Activated naive CD8-positive, alpha-beta T cell treated with anti-CD3 and anti-CD28 coated beads for 36 hours (primary cell): ENCODE measurements at places on chromosomes 5 and 9. TPM values are rescaled to one million over a fixed set of nuclear protein-coding genes. Genes with fewer than 3 reads are reported as not detected.

Gene FREM1
- not detected for total RNA-seq

GRCh38 chr5:133610489-133611356, 1.6 kb downstream of the FSTL4 start:
- no peak overlapping the region for H3K27ac ChIP-seq
- H3K36me3 ChIP-seq = no peaks in the 10 kb centered on the region
- H3K4me1 ChIP-seq = peaks cover 6% of the 10 kb centered on the region
- peaks cover 73% of the 10 kb centered on the region for H3K27me3 ChIP-seq

- no peak overlapping the region for H3K4me3 ChIP-seq
- H3K36me3 ChIP-seq = no peaks in the 10 kb centered on the region
- no peak overlapping the region for H3K27ac ChIP-seq
- H3K27me3 ChIP-seq = peaks cover 15% of the 10 kb centered on the region
- no peaks in the 10 kb centered on the region for H3K4me1 ChIP-seq
Measured at GRCh38 chr5:61737301-61737963, 405.4 kb downstream of the ZSWIM6 start.

DNA sequence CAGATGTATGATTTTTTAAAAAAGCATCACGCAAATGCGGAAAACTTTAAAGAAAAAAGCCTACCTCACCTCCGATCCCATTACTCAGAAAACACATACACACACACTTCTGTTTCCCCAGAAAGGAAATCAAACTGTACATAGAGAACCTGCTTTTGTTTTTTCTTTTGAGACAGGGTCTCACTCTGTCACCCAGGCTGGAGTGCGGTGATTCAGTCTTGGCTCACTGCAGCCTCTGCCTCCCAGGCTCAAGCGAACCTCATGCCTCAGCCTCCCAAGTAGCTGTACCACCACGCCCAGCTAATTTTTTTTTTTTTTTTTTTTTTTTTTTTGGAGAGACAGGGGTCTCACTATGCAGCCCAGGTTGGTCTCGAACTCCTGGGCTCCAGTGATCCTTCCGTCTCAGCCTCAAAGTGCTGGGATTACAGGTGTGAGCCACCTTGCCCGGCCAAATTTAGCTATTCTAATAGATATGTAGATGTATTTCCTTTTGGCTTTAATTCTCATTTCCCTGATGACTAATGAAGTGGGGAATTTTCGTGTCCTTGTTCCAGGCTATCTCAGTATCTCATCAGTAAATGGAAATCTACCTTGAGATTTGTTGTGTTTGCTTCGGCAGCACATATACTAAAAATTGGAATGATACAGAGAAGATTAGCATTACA, 25.7 kb upstream of the EEIG1 start:
- H3K4me3 ChIP-seq = peak overlapping the region; percentile 59
- peak overlapping the region; percentile 86 for H3K27ac ChIP-seq
- no peaks in the 10 kb centered on the region for H3K27me3 ChIP-seq
- DNase-seq = no peak
- peaks cover 43% of the 10 kb centered on the region for H3K4me1 ChIP-seq

GRCh38 chr5:177232761-177233160, 70.8 kb downstream of the RAB24 start:
- H3K27ac ChIP-seq = no peak overlapping the region
- DNase-seq = no peak
- H3K27me3 ChIP-seq = no peaks in the 10 kb centered on the region
- H3K36me3 ChIP-seq = peaks cover 10% of the 10 kb centered on the region
- H3K4me1 ChIP-seq = peaks cover 15% of the 10 kb centered on the region

GRCh38 chr5:74544811-74545210, 95.7 kb downstream of the ENC1 start:
- DNase-seq = no peak
- H3K36me3 ChIP-seq = no peaks in the 10 kb centered on the region
- H3K27ac ChIP-seq = no peak overlapping the region
- no peaks in the 10 kb centered on the region for H3K4me1 ChIP-seq
- H3K4me3 ChIP-seq = no peak overlapping the region

DNA sequence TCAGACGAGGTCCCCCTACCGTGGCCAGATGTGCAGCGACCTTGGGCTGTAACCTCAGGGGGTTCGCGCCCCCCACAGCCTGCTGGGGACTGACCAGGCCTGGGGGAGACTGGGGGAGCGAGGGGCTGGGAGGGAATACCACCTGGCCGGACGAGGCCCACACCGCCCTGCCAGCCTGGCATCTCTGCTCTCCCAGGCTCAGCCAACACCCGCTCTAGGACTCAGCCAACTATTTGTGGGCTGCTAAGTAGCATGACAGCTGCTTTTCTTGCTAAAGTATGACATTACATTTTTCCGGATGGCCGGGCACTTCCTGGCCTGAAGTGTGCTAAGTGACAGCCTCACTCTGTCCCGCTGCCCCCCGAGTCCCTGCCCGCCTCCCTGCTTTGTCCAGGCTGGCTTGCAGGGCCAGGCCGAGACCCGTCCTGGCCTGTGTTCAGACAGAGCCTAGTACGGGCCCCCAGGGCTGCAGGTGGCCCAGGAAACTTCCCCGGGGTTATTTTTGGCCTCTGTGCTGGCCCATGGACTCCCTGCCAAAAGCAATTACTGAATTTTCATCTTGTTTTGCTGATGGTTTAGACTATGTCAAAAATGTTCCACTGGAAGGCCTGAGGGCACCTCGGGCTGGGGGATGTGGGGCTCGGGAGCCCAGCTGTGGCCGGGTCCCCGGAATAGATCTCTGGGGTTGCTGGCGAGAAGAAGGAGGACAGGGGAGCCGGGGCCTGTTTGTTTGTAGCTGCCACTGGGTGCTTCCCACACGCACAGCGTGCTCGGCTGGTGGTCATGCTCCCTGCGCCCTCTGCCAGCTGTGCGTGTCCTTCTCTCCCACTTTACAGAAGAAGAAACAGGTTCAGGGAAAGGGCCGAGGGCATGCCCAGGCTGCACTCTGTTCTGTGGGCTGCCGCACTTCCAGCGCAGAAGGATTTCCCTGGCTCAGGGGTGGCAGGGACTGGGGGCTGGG, 13.4 kb upstream of the SLC2A6 start:
- no peak for DNase-seq
- H3K4me1 ChIP-seq = no peaks in the 10 kb centered on the region
- no peaks in the 10 kb centered on the region for H3K36me3 ChIP-seq
- H3K27ac ChIP-seq = no peak overlapping the region
- H3K4me3 ChIP-seq = no peak overlapping the region

DNA sequence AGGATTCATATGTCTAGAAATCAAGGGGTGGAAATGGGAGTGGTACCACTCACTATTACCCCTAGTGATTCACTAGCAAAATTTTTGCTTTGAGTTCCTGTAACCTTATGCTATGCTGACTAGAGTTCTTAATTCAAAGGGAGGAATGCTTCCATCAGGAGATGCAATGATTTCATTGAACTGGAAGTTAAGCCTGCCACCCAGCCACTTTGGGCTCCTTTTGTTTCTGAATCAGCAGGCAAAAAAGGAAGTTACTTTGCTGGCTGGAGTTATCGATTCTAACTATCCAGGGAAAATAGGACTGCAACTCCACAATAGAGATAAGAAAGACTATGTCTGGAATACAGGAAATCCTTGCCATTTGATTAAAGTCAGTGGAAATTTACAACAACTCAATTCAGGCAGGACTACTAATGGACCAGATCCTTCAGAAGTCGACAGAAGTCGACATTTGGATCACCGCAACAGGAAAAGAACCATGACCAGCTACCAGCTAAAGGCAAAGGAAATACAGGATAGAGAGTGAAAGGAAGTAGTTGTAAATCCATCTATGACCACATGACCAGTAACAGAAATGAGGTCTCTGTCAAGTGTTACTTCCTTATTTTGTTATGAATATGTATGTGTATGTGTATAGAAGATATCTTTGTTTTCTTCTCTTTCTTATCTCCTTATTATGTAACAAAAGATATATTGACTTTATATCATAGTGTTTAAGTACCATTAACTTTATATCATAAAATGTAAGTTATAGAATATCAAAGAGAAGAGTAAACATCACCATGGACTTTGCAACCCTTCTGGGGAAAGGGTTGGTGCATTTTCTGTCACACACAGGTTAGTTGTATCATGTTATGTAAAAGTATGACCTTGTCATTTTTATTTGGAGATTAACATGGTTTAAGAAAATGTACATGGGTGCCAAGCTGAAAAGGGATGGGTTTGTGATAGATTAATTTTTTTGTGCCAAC, 198.7 kb upstream of the HAPLN1 start:
- H3K36me3 ChIP-seq = no peaks in the 10 kb centered on the region
- no peaks in the 10 kb centered on the region for H3K27me3 ChIP-seq
- no peaks in the 10 kb centered on the region for H3K4me1 ChIP-seq
- no peak overlapping the region for H3K4me3 ChIP-seq
- no peak overlapping the region for H3K27ac ChIP-seq

- no peak overlapping the region for H3K4me3 ChIP-seq
- no peak for DNase-seq
- H3K4me1 ChIP-seq = peaks cover 15% of the 10 kb centered on the region
- H3K36me3 ChIP-seq = peaks cover 9% of the 10 kb centered on the region
- no peaks in the 10 kb centered on the region for H3K27me3 ChIP-seq
Measured at GRCh38 chr9:37327553-37327952, 94.9 kb upstream of the GRHPR start.

Gene TAF11L10
- total RNA-seq = not detected

- peaks cover 2% of the 10 kb centered on the region for H3K4me1 ChIP-seq
- H3K4me3 ChIP-seq = no peak overlapping the region
- H3K27ac ChIP-seq = no peak overlapping the region
- H3K27me3 ChIP-seq = peaks cover 16% of the 10 kb centered on the region
Measured at GRCh38 chr5:127326431-127326830, 35.8 kb downstream of the MEGF10 start.

Gene PITX1
- total RNA-seq = not detected

- H3K4me3 ChIP-seq = no peak overlapping the region
- H3K36me3 ChIP-seq = no peaks in the 10 kb centered on the region
- no peak overlapping the region for H3K27ac ChIP-seq
- peaks cover 40% of the 10 kb centered on the region for H3K4me1 ChIP-seq
- H3K27me3 ChIP-seq = no peaks in the 10 kb centered on the region
Measured at GRCh38 chr5:140136624-140137023, 10.9 kb downstream of the IGIP start.

DNA sequence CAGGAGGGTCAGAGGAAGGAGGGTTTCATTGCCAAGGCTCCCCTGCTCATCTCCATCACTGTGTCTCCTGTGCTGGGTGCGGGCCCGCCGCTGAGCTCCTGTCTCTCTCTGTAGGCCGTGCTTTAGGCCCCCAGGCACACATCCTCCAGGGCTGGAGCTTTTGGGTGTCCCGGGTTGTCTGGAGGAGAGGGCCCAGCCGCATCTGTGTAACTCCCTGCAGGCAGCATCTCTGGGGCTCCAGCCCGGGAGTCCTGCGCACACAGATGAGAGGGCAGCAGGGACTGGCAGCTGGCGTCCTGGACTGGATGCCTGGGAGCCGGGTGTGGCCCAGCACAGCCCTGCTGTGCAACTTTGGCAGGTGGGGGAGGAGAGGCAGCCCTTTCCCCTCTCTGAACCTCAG, 40.2 kb downstream of the LRSAM1 start:
- H3K4me3 ChIP-seq = no peak overlapping the region
- no peak for DNase-seq
- no peaks in the 10 kb centered on the region for H3K4me1 ChIP-seq
- H3K36me3 ChIP-seq = peaks cover 2% of the 10 kb centered on the region
- H3K27ac ChIP-seq = no peak overlapping the region
- H3K27me3 ChIP-seq = no peaks in the 10 kb centered on the region

GRCh38 chr5:54080831-54081230, 229.5 kb downstream of the ARL15 start:
- DNase-seq = no peak
- H3K27ac ChIP-seq = no peak overlapping the region
- H3K4me1 ChIP-seq = no peaks in the 10 kb centered on the region

DNA sequence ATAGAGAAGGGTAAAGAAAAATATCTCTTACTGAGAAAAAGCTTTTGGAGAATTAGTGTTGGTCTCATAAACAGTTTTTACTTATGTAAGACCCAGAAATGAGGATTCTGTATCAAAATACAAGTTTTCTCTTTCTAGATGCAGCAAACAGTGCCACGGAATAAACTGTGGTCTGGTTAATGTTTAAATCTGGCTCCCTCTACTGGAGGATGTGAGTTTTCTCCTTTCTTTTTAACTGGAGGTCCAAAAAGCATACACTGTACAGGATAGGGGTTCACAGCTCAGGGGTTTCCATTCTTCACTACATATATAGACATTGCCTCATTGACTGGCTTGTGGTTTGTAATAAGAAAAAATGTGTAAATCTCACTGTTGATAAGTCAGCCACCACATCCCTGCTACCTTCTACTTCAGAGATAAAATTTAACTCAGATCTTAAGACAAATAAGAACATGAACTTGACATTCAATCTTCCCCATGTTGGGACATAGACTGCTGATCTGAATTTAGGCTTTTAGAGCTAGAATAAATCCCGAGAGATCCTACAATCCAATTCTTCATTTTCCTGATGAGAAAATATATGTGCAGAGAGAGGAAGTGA, 98.9 kb downstream of the CFAP95 start:
- H3K4me1 ChIP-seq = no peaks in the 10 kb centered on the region
- H3K27ac ChIP-seq = no peak overlapping the region
- H3K4me3 ChIP-seq = no peak overlapping the region
- no peaks in the 10 kb centered on the region for H3K36me3 ChIP-seq
- DNase-seq = no peak

DNA sequence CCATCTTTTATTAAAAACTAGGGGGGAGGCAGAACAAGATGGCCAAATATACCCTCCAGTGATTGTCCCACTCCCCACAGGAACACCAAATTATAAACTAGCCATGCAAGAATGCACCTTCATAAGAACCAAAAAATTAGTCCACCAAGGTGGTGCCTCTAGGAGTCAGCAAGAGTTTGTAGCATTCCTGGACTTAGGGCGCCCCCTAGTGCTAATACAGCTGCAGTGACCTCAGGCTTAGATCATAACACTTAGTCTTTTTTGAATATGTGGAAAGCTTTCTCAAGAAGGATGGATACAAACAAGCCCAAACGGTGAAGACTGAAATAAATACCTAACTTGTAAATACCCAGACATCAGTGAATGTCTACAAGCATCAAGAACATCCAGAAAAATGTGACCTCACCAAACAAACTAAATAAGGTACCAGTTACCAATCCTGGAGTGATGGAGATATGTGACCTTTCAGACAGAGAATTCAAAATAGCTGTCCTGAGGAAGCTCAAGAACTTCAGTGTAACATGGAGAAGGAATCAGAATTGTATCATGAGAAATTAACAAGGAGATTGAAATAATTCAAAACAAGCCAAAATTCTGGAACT, 19.3 kb downstream of the PPIP5K2 start:
- H3K27me3 ChIP-seq = no peaks in the 10 kb centered on the region
- no peak overlapping the region for H3K27ac ChIP-seq
- H3K4me1 ChIP-seq = peaks cover 4% of the 10 kb centered on the region
- peak; percentile 71 for DNase-seq
- H3K4me3 ChIP-seq = no peak overlapping the region

Gene FCN1
- not detected for total RNA-seq

GRCh38 chr5:175092691-175093090, 351.3 kb downstream of the DRD1 start:
- H3K27ac ChIP-seq = no peak overlapping the region
- DNase-seq = no peak
- no peaks in the 10 kb centered on the region for H3K4me1 ChIP-seq

Gene TRMO
- total RNA-seq = 17.7 TPM

Gene ANKRD18A
- total RNA-seq = 2.6 TPM

- H3K36me3 ChIP-seq = no peaks in the 10 kb centered on the region
- H3K4me3 ChIP-seq = no peak overlapping the region
- H3K4me1 ChIP-seq = no peaks in the 10 kb centered on the region
- H3K27ac ChIP-seq = no peak overlapping the region
Measured at GRCh38 chr5:53820119-53820801, 259.8 kb downstream of the NDUFS4 start.

- no peak overlapping the region for H3K27ac ChIP-seq
- peak; percentile 58 for DNase-seq
- H3K4me3 ChIP-seq = no peak overlapping the region
- H3K36me3 ChIP-seq = no peaks in the 10 kb centered on the region
Measured at GRCh38 chr5:180126716-180127681, 55.4 kb upstream of the RNF130 start.

- peak overlapping the region; percentile 91 for H3K4me3 ChIP-seq
- H3K4me1 ChIP-seq = peaks cover 36% of the 10 kb centered on the region
- peaks cover 16% of the 10 kb centered on the region for H3K36me3 ChIP-seq
- peak overlapping the region; percentile 87 for H3K27ac ChIP-seq
- H3K27me3 ChIP-seq = no peaks in the 10 kb centered on the region
Measured at GRCh38 chr5:151758141-151758429, 346 bp downstream of the ATOX1 start.
